Natural killer cell (primary cell): ENCODE measurements at places on chromosomes 2 and 18. TPM values are rescaled to one million over a fixed set of nuclear protein-coding genes. Genes with fewer than 3 reads are reported as not detected.

DNA sequence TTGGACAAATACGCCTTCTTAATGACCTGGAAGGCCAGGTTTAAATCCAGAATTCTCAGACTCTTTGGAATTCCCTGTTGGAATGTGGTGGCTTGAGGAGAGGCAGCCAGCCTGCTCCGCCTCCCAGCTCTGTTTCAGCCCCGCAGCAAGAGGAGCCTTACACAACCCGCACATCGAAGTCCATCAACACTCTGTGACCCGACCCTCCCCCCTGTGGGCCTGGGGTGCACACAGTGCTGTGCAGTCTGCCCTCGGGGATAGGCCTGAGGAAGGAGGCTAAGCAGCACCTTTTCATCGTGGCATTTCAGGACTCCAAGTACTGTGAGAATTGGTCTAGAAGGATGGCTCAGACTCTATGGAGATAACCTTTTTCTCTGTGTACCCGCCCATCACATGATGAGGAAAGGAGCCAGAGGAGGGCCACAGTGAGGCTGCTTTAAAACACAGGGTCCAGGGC lies 73.7 kb downstream of the GREB1L start:
- no peaks in the 10 kb centered on the region for H3K4me1 ChIP-seq
- no peak overlapping the region for H3K27ac ChIP-seq
- DNase-seq, result no peak
- no peaks in the 10 kb centered on the region for H3K36me3 ChIP-seq
- H3K4me3 ChIP-seq, result no peak overlapping the region
- H3K27me3 ChIP-seq, result no peaks in the 10 kb centered on the region

DNA sequence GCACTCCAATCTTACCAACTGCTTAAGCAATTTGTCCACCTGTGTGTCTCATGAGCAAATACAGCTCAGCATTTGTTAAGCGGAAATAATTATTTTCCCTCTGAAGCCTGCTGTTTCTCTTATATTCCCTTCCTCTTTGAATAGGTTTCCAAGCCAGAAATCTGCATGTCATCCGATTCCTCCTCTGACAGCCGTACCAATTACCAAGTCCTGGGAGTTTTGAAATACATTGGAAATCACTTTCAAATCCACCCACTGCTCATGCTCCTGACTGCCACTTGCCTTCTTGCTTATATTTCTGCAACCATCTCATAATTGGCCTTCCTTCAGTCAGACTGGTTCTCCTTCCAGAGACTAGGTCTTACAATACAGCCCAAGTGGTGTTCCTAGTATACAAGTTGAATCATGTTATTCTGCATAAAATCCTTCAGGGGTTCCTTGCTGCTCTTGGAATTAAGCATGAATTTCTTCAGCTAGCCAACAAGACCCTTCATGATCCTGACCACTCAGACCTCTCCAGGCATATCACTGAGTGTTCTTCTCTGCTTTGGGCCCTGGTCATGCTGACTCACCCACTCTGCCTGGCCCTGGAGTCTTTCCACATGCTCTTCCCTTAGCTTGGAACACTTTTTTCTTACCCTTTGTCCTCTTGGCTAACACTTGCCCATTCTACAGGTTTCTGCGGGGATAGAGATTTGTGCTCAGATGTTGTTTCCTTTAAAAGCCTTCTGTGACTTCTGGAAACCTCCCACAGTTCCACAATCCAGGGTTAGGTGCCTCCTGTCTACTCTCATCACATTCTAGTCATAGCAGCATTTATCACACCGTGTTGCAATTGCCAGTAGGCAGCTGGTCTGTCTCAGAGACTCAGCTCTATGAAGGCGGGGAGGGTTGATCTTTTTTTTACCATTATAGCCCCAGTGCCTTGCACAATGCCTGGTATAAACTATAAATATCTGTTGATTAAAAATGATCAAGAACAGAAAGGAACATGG lies 157.6 kb downstream of the ARL6IP6 start:
- no peak for DNase-seq
- no peaks in the 10 kb centered on the region for H3K27me3 ChIP-seq
- H3K4me1 ChIP-seq, result no peaks in the 10 kb centered on the region
- no peaks in the 10 kb centered on the region for H3K36me3 ChIP-seq

- H3K36me3 ChIP-seq, result no peaks in the 10 kb centered on the region
- H3K4me3 ChIP-seq, result no peak within 1 kb of the TSS
- H3K4me1 ChIP-seq, result no peaks in the 10 kb centered on the region
Observed at GRCh38 chr2:108988796-108989713, at the start of gene EDAR. EDAR (minus strand) TSS chr2:108989220; CDS start chr2:108931014, 58,206 bp downstream.

- H3K4me3 ChIP-seq, result no peak overlapping the region
- no peak for DNase-seq
- H3K36me3 ChIP-seq, result no peaks in the 10 kb centered on the region
Observed at GRCh38 chr2:164046040-164046439, 310.2 kb upstream of the FIGN start.

DNA sequence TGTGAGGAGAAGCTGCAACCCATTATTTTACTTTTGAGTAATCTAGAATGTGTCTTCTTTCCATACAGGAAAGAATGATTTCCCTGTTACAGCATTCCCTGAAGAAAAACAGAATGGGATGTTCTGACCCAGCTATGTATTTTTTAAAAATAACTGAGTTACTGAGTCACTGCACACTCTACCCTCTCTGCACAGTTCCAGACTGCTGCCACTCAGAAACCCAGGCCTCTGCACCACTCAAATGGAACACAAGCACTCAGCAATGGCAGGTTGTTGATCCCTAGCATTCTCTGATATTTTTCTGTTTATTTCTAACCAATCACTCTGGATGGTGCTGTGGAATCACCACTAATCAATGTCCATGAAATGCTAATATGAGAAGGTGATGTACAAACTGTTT lies 1300.0 kb upstream of the FAM98A start:
- no peaks in the 10 kb centered on the region for H3K4me1 ChIP-seq
- no peak overlapping the region for H3K4me3 ChIP-seq
- H3K27ac ChIP-seq, result no peak overlapping the region
- no peaks in the 10 kb centered on the region for H3K27me3 ChIP-seq
- no peak for DNase-seq
- H3K36me3 ChIP-seq, result no peaks in the 10 kb centered on the region

KCNIP3 gene
- 0.52 TPM for total RNA-seq

TCF7L1 gene
- total RNA-seq, result not detected

- H3K27ac ChIP-seq, result no peak overlapping the region
- no peak for DNase-seq
- H3K4me3 ChIP-seq, result no peak overlapping the region
- no peaks in the 10 kb centered on the region for H3K4me1 ChIP-seq
- H3K27me3 ChIP-seq, result no peaks in the 10 kb centered on the region
Observed at GRCh38 chr2:125696560-125696959, 959.4 kb upstream of the GYPC start.

CCDC74B gene
- total RNA-seq, result 1.4 TPM

TNFAIP6 gene
- total RNA-seq, result not detected

CHRND gene
- total RNA-seq, result not detected

- no peak for DNase-seq
- H3K4me3 ChIP-seq, result no peak overlapping the region
- H3K27me3 ChIP-seq, result no peaks in the 10 kb centered on the region
- H3K4me1 ChIP-seq, result no peaks in the 10 kb centered on the region
- H3K36me3 ChIP-seq, result no peaks in the 10 kb centered on the region
Observed at GRCh38 chr18:24975496-24976372, 376.2 kb downstream of the ZNF521 start.

USP40 gene
- total RNA-seq, result 20.6 TPM

GRCh38 chr2:18057657-18058056 lies 179.2 kb downstream of the KCNS3 start:
- H3K27me3 ChIP-seq, result no peaks in the 10 kb centered on the region
- DNase-seq, result no peak
- no peak overlapping the region for H3K4me3 ChIP-seq
- H3K27ac ChIP-seq, result no peak overlapping the region
- H3K4me1 ChIP-seq, result no peaks in the 10 kb centered on the region
- H3K36me3 ChIP-seq, result no peaks in the 10 kb centered on the region

DNA sequence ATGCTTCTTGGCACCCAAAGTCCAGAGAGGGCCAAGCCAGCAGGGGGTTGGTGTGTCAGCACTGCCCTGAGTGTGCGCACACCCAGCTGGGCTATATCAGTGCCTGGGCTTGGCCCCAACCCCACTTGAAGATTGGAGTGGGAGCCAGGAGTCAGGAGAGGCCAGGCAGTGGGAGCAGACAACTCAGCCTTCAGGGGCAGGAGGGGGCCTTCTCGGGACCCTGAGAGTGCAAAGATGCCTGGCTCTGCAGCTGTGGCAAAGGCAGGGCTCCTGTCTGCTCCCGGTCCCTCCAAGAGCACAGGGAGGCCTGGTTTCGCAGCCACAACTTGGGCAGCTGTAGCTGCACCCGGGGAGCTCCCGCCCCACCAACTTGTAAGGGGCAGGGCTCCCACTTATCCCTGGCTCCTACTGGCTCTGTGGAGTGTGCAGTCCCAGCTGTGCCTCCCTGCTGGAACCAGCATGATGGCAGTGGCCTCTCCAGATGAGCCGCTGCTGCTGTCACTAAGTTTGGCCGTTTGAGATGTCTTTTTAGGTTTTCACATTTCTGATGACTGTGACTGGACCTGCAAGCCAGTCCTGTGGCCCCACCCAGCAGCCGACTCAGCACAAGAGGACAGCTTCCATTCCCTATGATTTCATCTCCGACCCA lies 148.8 kb upstream of the HS6ST1 start:
- no peaks in the 10 kb centered on the region for H3K27me3 ChIP-seq
- no peaks in the 10 kb centered on the region for H3K4me1 ChIP-seq
- no peak overlapping the region for H3K4me3 ChIP-seq
- no peak overlapping the region for H3K27ac ChIP-seq
- H3K36me3 ChIP-seq, result no peaks in the 10 kb centered on the region
- no peak for DNase-seq

PCARE gene
- total RNA-seq, result not detected

GRCh38 chr2:232473467-232473890 lies 14.2 kb downstream of the ECEL1 start:
- no peak overlapping the region for H3K4me3 ChIP-seq
- no peak overlapping the region for H3K27ac ChIP-seq
- DNase-seq, result no peak
- no peaks in the 10 kb centered on the region for H3K4me1 ChIP-seq
- H3K27me3 ChIP-seq, result peaks cover 4% of the 10 kb centered on the region

ITPRIPL1 gene
- total RNA-seq, result 14.1 TPM

DNA sequence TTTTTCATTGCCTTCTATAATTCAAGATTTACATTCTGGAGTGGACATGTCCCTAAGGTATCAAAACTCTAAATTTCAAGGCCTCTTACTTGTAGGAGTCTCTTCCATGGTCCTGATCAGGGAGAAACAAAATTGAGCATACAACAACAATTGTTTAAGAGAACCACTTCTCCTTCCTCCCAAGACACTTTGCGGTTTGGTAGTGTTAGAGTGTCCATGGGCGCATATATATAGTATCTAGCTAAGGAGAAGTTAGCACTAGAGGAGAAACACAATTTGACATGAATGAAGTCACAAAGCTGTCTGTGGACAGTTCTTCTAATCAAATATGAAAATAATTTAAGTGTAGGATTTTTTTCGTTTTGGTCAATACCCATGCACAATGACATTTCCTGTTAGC lies 349.1 kb upstream of the MAP2 start:
- no peaks in the 10 kb centered on the region for H3K27me3 ChIP-seq
- no peaks in the 10 kb centered on the region for H3K36me3 ChIP-seq
- no peak overlapping the region for H3K27ac ChIP-seq
- H3K4me1 ChIP-seq, result no peaks in the 10 kb centered on the region
- DNase-seq, result no peak

GRCh38 chr2:207227062-207227748 lies 61.5 kb upstream of the KLF7 start:
- no peaks in the 10 kb centered on the region for H3K27me3 ChIP-seq
- H3K4me1 ChIP-seq, result no peaks in the 10 kb centered on the region
- no peak overlapping the region for H3K27ac ChIP-seq
- H3K4me3 ChIP-seq, result no peak overlapping the region

DNA sequence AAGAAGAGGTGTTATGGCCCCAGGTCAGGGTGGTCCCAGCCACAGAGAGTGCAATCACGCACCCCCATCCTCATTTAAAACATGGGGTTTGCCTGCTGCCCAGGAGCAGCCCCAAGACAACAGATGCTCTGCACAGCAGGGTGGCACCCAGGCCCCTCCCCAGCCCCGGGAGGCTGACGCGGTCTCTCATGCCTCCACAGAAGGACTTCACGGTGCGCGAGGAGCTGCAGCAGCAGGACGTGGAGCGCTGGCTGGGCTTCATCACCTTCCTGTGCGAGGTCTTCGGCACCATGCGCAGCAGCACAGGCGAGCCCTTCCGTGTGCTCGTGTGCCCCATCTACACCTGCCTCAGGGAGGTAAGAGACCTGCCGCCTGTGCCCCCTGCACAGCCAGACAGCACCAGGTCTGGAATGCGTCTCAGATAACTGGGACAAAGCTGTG lies 133.7 kb downstream of the SMAD7 start:
- H3K36me3 ChIP-seq, result no peaks in the 10 kb centered on the region
- H3K4me3 ChIP-seq, result no peak overlapping the region

DNA sequence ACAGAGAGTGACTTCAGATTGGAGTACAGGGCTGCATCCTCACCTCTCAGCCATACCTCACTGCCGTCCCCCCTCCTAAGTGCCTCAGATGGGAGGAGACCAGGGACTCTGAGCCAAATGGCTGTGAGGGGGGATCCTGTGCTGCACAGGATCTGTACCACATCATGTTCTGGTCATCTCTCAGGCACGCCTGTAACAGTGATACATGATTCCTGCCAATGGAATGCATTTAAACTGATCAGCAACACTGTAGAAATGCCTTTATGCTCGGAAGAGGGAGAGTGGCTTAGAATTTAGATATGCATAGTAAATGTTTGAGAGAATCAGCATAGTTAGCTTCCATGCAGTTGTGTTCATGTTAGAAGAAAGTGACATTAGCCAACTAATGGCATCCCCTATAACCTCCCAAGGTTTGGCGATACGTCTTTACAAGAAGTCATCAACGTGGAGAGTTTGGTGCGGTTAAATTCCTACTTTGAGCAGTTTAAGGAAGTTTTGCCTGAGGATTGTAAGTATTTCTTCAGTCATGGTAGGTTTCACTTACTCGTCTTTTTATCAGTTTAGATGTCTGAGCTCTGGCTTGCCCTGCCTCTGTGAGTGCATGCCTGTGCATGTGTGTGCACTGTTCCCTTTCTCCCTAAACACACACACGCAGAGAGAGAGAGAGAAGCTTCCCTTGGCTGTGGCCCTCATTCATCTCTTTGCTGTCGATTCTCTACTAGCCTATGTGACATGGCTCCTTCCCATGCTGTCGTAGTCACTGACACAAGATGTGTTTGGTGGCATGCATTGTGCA lies 40.0 kb downstream of the COA5 start:
- H3K27ac ChIP-seq, result no peak overlapping the region
- no peaks in the 10 kb centered on the region for H3K4me1 ChIP-seq
- no peak for DNase-seq
- no peaks in the 10 kb centered on the region for H3K27me3 ChIP-seq
- H3K36me3 ChIP-seq, result peaks cover 98% of the 10 kb centered on the region
